ENCODE measurements at places on chromosomes 6 and 20. TPM values are rescaled to one million over a fixed set of nuclear protein-coding genes. Genes with fewer than 3 reads are reported as not detected.

The ZCCHC3 gene
- total RNA-seq = 11.8 TPM

The MRPS26 gene
- 49.9 TPM for total RNA-seq

The ZSWIM3 gene
- 1.4 TPM for total RNA-seq

The NNAT gene
- total RNA-seq = not detected

- DNase-seq = no peak
Observed at GRCh38 chr20:32538526-32538939, 46.6 kb downstream of the NOL4L start.

DNA sequence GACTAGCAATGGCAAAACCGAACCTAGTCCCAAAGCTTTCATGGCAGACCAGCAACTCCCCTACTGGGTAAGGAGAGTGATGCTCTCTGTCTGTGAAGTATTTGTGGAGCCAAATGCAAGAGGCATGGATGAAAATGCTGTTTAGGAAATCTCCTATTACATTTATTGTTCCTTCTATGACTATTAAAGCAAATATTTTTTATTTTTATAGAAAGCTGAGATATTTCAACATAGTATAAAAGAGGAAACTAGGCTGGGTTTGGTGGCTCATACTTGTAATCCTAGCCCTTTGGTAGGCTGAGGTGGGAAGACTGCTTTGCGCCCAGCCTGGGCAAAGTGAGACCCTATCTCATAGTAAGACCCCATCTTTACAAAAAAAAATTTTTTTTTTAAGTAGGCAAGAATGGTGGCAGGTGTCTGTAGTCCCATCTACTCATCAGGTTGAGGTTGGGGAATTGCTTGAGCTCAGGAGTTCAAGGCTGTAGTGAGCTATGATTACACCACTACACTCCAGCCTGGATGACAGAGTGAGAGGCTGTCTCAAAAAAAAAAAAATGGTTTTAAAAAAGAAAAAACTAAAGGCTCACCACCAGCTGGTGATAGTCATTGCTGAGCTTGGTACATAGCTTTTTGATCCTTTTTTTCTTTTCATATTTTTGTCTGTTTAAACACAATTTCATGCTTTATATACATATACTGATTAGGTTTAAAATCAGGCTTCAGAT lies 11.3 kb downstream of the KDM1B start:
- no peak for DNase-seq

- no peak for DNase-seq
Observed at GRCh38 chr6:11040134-11040533, 4.0 kb downstream of the ELOVL2 start.

DNA sequence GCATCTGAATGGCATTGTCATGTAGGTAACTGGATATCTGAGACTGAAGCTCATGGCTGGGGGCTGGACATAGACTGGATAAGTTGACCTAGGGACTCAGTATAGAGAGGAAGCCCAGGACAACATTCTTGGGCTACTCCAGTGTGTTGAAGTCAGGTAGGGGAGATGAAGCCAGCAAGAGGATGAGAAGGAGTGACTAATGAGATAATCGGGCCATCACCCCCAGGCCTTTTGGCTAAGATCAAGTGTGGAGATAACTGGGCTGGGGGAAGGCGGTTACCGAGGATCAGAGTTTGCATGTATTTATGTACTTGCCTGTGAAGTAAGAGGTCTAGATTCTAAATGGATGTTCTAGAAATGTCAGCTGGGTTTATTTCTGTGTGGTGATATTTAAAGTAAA lies 73.4 kb downstream of the ELOVL2 start:
- no peak for DNase-seq

DNA sequence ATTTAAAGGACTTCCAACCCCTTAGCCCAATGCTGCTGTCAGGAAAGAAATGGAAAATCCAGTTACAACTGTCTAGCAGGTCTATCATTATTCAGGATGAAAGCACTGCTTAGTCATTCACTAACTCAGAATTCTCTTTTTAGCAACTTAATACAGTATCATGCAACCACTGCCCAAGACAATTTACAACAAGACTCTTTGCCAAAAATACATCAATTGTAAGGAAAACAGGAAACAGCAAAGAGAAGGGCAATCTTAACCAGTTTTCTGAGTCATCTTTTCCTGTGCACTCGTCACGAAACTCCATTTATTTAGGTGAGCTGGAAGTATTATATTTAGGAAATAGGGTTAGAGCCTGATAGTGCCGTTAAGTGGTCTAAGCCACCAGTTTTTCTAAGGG lies 1197.7 kb upstream of the CITED2 start:
- DNase-seq = no peak

- DNase-seq = no peak
Observed at GRCh38 chr6:116349216-116349615, 21.5 kb upstream of the DSE start.

DNA sequence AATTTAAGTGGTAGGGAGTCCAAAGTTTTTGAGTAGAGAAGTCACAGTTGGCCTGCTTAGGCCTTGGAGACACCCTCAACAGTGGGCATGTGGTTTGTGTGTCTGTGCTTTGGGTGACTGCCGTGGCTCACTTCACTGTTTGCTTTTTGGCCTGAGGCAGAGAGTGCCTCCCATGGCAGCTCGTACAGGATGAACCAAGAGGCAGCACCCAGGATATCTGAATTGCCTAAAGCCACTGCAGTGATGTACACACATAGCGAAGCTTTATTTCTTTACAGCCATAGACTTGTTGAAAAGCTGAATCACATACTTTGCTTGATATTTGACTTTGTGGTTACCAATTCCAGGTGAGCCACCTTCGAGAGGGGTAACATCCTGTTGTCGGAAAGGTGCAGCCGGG lies 21.6 kb downstream of the RREB1 start:
- no peak for DNase-seq

DNA sequence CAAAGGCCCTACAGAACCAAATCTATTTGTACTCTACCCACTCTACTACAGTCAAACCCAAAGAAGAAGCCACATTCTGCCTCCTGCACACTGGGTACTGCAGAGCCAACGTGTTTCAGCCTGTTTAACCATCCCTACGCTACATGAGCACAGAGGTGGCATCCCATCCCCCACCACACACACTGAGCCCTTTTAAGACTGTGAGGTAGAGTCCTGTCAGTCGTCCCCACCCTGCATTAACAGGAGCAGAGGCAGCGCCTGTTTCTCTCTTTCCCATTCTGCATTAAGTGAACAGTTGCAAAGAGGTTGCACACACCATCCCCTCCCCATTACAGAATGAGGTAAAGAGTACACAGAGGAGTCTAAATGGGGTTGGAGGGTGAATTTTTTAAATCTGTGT lies 5.2 kb upstream of the RSPH4A start:
- DNase-seq = no peak

DNA sequence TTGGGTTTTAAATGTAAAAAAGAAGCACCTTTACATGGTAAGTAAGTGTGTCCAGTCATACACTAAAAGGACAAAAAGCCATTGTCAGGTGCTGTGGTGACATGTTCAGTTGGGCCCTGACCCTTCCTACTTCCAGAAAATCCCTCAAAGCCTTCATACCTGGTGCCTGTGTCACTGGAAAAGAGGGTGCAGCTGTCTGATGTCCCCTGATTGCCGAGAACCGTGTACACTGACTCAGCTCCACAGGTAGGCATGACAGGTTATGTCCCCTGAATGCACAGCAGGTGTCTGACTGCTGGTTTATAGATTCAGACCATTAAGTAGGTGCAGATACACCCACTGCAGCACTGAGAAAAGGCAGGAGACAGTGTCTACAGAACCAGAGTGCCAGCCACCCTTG lies 99.1 kb downstream of the FOXC1 start:
- no peak for DNase-seq

DNA sequence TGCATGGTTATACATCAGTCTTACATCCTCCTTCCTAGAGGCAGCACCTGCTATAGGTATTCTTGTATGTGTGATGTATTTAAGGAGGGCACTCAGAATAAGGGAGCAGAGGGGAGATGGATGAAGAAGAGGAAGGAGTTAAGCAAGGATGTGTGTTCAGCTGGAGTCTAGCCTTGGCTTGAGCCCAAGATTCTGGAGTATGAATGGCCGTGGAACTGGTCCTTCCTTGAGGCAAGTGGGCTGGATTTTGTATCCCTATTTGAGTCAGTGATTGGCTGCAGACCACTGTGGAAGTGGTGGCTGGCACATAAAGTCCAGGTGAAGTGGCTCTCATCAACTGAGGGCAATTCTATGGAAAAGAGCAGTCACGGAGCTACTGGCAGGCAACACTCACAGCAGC lies 112.0 kb upstream of the RNF24 start:
- no peak for DNase-seq

- DNase-seq = no peak
Observed at GRCh38 chr6:39929039-39929732, 5.1 kb downstream of the MOCS1 start.

GRCh38 chr6:155261111-155261900 lies 2.5 kb upstream of the CLDN20 start:
- DNase-seq = no peak

All from Right ventricle myocardium superior (tissue), 1 donor.